Activated CD4-positive, alpha-beta T cell treated with anti-CD3 and anti-CD28 coated beads, Interleukin-2, Interleukin-4, amounts not matched to agents 100 ng/mL and 50 ng/mL, durations not matched to agents 16 hours and 8 hours (primary cell): ENCODE measurements at places on chromosomes 5 and 9.
A peak's percentile ranks its signal among the peaks of the same experiment; 100 is the strongest.

DNA sequence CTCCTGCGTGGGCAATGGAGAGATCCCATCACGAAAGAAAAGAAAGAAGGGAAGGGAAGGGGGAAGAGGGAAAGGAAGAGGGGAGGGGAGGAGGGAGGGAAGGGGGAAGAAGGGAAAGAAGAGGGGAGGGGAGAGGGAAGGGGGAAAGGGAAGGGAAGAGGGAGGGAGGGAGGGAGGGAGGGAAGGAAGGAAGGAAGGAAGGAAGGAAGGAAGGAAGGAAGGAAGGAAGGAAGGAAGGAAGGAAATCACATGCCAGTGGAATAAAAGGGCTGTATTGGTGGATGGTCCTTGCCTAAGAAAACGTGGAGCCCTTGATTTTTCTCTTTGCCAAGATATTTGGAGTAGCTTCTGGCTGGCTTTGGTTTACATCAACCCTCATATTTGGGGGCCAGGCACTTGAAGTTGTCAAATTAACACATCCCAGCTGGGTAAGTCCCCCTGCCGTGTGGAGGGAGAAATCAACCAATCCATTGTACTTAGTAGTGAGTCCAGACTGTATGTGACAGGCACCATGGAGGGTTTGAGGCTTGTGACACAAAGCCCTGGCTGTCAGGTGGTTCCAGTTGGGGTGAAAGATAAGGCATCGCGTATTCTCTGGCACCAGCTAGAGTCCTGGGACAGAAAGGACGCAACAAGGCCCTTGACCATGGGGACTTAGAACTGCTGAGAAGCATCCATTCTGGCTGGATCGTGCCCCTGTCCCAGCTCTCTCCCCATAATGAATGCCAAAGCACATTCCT, 23.7 kb downstream of the IDNK start:
- DNase-seq: no peak

GRCh38 chr9:109652112-109652511, 127.9 kb upstream of the PALM2AKAP2 start:
- DNase-seq: no peak

- DNase-seq: no peak
Observed at GRCh38 chr5:86869268-86869667, 251.5 kb downstream of the COX7C start.

DNA sequence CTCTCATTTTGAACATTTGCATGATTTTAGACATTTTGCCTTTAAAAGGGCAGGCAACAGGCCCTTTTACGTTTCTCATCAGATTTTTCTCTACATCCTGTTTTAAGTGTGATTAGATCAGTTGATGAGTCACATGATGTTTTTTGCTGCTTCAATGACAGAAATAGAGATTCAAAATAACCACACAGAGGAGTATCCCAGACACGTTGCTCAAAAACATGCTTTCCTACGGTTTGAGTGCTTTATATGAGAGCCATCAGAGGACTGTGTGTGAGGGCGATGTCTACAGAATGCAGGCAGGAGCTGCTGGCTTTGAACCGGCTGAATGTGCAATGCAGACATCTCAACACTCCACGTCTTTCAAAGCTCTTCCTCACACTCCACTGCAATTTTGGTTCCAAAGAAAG, 42.1 kb downstream of the OTULIN start:
- peak; percentile 89 for DNase-seq

DNA sequence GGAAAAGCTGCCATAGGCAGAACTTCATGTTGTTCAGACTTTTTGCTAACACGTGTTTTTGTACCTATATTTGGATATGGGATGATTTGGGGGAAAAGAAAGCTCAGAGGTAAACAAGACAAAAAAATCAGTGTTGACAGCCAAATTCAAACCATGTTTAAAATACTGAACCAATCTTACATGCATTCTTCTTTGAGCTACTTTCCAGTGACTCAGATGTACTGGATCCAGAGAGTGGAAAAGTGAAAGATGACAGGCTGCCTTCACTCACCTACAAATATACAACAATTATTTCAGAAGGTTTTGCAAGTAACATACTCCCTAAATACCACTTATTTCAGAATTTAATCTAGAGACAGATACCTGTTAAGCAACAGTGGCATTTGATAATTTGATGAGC, 165.7 kb downstream of the MPDZ start:
- no peak for DNase-seq

DNA sequence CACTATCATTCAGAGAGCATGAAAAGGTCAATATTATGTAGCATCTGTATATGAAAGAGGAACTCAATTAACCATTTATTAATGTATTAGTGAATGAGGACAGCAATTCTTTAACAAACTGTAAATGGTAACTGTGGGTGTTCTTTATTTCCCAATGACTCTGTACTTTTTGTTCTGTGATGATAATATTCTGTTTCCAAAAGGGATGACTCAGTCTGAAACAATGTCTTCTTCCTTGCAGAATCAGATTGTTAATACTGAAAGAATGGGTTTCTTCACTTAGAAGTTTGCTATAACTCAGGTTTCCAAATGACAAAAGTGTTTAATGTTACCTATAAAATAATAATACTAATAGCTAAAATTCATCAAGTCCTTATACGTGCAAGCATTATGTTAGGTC, 1518.7 kb upstream of the WWC1 start:
- DNase-seq: peak; percentile 28

DNA sequence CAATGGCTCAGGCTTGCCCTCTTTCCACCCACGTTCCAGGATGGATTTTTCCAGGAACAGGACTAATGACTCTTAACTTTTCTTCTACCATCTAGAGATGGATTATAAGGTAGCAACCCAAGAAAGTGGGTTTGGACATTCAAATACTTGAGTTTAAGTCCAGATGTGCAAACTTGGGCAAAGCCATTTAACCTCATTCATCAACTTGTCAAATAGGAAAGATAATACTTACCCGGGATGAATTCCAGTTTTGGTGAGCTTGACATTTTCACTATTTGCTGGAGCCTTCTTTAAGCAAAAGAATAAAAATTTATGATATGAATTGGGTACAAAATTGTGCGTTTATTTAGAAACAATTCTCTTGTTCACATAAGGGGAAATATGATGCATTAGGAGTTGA, 44.3 kb upstream of the ZBED3 start:
- DNase-seq: no peak

- no peak for DNase-seq
Observed at GRCh38 chr9:137089232-137089947, 2.6 kb downstream of the MAN1B1 start.

DNA sequence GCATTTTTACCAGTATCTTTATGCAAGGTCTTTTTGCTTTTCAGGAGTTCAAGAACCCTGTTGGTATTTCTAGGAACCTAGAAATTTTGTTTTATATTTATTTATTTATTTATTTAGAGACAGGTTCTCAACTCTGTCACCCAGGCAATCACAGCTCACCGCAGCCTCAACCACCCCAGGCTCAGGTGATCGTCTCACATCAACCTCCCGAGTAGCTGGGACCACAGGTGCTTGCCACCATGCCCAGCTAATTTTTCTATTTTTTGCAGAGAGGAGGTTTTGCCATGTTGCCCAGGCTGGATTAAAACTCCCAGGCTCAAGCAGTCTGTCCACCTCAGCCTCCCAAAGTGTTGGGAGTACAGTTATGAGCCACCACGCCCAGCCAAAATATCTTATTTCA, 32.9 kb downstream of the LHX6 start:
- DNase-seq: no peak

- no peak for DNase-seq
Observed at GRCh38 chr5:119077444-119077843, 6.6 kb downstream of the DMXL1 start.

DNA sequence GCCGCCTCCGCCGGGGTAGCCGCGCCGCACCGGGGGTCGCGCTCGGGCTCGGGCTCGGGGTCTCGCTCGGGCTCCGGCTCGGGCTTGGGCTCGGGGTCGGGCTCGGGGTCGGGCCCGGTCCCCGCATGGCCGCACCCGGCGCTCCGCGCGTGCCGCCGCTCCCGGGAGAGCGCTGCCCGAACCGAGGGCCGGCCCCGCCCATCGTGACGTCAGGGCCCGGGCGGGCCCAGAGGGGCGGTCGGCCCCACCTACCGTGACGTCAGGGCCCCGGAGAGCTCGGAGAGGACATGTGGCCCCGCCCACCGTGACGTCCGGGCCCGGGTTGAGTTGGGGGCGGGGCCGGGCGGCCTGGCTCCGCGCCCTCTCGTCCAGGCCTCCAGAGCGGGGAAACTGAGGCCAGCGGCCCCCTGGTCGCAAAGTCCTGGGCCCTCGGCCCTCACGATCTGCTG, at the start of gene NSMF:
Gene NSMF (minus strand): TSS at position 183 of the 449 bp plus-strand sequence. CDS start 232 bp downstream, outside the sequence.
- DNase-seq: peak; percentile 94

GRCh38 chr9:114909661-114910060, 20.7 kb downstream of the TNFSF8 start:
- no peak for DNase-seq

GRCh38 chr9:78369639-78370219, 72.8 kb downstream of the PSAT1 start:
- DNase-seq: peak; percentile 41

DNA sequence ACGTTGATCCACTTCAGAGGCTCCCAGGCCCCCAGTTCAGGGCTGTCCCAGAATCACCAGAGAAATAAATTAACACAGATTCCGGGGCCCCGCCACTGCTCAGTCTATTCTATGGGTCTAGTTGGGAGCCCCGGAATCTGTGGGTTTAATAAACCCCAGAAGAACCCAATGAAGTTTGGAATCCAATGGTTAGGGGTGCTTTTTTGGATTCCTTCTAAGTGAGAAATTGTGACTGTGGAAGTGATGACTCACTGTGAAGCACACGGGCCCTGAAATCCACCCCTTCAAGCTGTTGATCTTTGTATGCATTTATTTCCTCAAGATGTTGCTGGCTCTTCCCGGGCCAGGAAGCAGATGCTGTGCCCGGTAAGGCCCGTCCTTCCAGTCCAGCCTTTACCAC, 57.3 kb upstream of the SLC28A3 start:
- no peak for DNase-seq

GRCh38 chr5:111792471-111793058, 35.6 kb upstream of the NREP start:
- no peak for DNase-seq

GRCh38 chr5:43432486-43433375, 20.5 kb upstream of the CCL28 start:
- no peak for DNase-seq
